Stimulated activated memory B cell treated with anti-CD40 and anti-IgM and Interleukin-4, amounts not matched to agents 10 μg/mL and 1 μg/mL and 100 μg/mL, for 72 hours (primary cell): ENCODE measurements at places on chromosomes 11 and 22.

DNA sequence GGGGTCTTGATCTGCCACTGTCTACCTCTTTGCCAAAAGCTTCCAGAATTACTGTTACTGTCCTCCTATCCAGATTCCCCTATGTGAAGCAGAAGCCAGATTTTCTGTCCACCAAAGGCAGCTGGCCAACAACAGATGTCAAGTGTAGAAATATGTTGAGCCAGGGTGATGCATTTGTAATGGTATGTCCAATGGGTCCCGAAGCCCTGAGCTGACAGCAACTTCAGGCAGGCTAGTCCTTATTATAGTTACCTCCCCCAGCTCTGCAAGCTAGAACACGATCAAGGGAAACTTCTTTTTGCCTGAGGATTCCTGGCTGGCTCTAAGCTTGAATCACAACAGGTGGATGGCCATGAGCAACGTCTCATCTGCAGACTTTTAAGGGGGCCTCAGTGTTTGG, 10.2 kb downstream of the PAMR1 start:
- ATAC-seq, result no peak

GRCh38 chr11:123425367-123425766, 4.7 kb upstream of the GRAMD1B start:
- ATAC-seq, result no peak

GRCh38 chr11:130601141-130601540, 152.7 kb downstream of the ADAMTS15 start:
- no peak for ATAC-seq

- ATAC-seq, result no peak
Observed at GRCh38 chr11:104332110-104332509, 168.2 kb upstream of the PDGFD start.

DNA sequence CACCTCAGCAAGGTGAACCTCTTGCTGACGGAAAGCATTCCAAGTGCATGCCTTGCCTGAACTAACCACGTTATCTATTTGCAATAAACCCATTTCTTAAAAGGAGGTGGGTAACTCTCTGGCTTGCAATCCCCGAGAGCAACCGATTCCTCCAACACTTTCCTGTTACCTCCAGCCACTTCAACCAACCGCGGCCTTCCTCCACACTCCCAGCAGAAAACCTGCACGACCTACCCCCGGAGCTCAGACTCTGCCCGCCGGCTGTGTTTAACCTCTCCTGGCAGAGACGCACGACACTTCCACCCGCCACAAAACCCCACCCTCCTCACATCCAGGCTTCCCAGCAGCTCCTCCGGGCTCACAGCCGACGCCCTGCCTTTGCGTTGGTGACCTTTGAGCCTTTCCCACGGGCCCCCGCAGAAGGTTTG, 708 bp downstream of the SCO2 start:
- no peak for ATAC-seq

DNA sequence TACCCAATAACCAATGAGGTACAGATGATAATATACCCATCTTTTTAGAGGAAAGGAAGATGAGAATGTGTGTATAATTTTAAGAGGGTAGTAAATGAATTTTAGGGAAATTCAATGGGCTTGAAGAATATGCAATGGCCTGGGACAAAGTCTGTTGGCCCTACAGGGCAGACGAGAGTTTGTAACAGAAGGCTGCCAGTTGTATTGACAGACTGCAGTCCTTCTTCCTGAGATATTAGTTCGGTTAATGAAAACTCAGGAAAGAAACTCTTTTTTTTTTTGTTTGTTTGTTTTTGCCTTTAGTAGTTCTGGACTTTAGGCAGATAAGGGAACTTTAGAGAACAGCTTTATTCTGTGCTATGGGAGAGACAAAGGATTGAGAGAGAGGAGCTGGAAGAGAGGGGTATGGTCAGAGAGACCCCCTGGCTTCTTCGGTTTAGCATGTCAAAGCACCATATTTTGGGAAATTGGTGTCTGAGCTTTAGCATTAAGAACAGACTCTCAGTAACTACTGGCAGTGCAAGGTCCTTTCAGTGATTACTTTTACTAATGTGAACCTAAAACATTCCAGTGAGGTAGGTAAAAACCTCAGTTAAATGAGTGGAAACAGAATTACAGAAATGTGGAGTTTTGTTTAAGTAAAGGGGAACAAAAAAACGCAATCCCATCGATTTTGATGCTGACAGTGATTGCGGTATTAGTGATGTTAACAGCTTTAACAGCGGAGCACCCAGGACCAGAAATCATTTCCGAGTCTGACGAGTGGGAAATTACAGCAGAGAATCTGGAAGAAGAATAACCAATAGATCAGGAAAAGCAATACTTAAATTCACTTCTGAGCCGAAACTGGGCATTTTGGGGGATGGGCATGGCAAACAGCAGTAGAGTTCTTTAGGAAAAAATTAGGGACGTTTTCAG, 644 bp upstream of the NAALAD2 start:
- ATAC-seq, result no peak

DNA sequence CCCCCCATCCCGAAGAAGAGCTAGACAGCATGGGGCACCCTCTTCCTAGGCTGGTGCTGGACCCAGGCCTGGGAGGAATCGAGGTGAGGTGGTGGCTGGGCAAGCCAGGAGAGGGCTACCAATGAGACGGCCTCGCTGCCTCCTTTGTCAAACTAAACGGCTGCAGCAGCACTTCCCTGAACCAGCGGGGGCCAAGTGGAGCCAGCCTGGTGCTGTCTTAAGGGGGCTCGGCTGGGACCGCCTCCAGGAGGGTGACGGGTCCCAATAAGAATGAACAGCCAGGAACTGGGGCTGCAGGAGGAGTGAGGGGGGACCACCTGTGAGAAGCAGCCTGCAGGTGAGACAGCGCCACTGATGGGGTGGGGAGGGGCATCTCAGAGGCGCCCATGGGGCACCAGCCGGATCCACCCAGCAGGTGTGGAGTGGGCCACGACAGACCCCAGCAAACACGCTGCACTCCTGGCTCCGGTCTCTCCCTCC, 17.1 kb downstream of the IFT27 start:
- ATAC-seq, result no peak

DNA sequence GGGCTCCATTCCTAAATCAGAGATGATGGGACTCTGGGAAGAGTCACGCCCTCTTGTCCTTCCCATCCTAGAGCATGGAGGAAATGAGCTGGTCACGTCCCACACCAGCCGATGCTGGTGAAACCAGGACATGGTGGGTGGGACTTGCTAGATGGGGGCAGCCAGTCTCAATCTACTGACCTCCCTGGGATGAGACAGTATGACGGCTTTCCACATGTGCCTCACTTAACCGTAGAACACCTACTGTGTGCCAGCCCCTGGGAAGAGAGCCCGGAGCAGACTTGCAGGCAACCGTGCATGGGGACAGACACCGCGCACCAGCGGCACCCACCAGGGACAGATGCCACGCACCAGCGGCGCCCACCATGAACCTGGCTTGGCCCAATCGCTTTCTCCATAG, 3.8 kb downstream of the OSBPL5 start:
- no peak for ATAC-seq

DNA sequence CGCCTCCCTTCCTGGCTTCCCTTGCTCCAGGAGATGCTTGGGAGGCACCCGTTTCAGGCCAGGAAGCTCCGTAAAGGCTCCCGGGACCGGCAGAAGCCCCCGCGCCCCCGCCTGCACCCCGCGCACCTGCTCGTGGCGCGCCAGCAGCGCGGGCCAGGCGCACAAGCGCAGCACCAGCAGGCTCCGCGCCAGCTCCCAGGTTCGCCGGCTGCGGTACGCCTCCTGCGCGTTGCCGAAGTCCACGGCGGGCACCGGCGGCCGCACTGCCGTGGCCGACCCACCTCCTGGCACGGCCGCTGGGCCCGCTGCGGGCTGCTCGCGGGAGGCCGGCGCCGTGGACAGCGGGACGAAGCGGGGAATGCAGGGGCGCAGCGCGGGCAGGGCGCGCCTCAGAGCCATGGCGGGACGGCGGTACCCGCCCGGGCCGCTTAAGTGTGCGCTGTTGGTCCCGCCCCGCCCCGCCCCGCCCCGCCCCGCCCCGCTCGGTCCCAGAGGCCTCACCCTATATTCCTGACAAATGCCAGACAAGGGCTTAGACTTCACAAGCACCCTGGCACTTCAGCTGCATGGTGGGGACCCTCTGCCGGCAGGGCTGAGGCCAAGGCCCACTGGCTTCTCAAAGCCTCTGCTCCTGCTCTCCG, at the start of gene PRODH:
Gene PRODH (minus strand): TSS at position 405 of the 641 bp plus-strand sequence. CDS start 6 bp downstream, at position 399.
- no peak for ATAC-seq
